GM12892 (cell line): ENCODE measurements at places on chromosomes 6 and 20.

GRCh38 chr6:32195902-32196681 is 3.6 kb upstream of the GPSM3 start:
- DNase-seq = peak; percentile 65

DNA sequence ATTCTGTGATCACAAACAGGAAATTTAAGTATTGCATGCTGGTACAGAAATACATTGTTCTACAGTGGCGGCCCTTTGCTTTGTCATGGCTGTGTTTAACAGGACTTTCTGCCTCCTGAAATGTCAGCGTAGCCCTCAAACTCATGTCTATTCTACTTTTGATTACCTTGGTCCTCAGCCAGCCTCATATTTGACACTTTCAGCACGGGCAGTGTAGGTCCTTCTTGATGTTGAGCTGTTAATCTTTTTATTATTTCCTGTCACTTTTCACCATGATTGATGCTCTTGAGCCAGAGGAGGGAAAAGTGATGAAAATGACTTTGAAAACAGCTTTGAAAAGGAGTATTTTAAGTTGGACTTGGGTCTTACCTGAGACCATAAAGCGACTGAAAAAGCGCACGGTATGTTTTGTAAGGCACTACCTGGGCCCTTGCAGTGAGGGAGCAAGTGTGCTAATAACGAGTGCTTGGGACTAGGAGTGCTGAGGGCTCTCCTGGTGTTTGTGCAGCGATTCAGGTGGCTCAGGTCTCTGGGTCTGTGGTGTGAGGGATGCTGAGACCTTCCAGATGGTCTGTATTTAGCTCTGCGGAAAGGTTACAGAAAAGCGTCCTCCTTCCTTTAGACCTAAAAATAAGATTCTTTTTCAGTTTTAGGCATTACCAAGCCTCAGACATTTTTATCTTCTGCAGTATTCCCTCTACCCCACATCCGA is 45.2 kb upstream of the RREB1 start:
- no peak for DNase-seq

GRCh38 chr6:15989397-15989796 is 139.5 kb upstream of the MYLIP start:
- no peak for DNase-seq

DNA sequence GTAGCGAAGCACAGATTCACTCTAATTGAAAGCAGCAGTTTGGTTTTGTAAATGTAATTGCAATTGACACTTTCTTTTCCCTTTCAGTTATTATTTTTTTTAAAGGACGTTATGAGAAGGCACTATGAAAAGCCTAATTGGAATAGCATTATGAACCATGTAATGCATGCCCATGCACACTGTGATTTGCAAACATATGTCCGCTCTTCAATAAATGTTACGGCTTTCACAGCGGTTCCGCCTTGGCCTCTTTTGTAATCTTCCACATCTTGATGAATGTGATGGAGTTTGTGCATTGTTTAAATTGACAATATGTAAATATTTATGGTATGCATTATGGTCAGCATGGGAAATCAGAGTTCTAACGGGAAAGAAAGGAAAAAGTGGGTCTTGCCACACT is 61.3 kb downstream of the SAMD5 start:
- DNase-seq = no peak

GRCh38 chr6:134372603-134373281 is 54.8 kb upstream of the SGK1 start:
- DNase-seq = no peak

DNA sequence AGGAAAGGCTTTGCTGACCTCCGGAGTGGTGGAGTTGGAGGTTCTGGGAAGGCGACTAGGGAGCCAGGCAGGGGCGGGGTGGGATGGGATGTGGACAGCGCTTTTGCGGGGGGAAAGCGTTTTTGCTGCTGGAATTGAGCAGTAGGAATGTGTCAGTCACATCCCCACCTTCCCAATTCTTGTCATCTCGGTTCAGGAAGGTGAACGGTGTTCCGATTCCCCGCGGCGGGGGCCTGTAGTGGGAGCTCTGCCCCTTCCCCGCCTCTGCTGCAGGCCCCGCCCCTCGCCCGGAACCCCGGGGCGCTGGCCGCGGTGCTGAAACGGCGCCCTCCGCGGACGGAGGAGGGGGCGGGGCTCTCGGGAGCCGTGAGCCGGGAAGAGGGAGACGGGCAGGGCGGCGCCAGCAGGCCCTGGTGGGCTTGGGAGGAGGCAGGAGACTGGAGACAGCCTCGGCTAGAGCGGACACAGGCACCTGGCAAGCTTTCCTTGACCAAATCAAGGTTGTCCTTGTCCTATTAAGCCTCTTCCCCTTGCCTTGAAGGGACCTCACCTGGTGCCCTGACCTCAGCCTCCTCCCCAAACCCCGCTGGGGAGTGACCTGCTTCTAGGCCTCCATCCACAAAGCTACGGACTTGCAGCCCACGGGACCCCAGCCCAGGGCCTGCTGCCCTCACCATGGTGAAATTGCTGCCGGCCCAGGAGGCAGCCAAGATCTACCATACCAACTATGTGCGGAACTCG is at the start of gene LHFPL5:
TSS of gene LHFPL5 (plus strand) at position 357 of the 741 bp plus-strand sequence. CDS start at position 676, 319 bp downstream.
- DNase-seq = peak; percentile 76

DNA sequence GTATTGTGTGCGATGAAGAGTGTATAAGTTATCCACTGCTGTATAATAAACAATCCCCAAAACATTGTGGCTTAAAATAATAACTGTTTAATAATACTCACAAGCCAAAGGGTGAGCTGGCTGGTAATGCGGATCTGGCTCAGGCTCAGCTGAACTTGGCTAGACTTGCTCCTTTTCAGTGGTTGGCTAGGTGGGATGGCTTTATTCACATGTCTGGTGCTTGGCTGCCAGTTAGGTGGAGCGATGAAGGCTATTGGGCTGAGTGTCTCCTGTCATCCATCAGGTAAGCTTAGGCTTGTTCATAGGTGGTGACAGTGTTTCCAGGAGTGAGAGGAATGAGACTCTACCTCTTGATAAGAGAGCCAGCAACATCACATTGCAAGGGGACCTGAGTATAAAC is 135.0 kb upstream of the ASCC3 start:
- DNase-seq = no peak

DNA sequence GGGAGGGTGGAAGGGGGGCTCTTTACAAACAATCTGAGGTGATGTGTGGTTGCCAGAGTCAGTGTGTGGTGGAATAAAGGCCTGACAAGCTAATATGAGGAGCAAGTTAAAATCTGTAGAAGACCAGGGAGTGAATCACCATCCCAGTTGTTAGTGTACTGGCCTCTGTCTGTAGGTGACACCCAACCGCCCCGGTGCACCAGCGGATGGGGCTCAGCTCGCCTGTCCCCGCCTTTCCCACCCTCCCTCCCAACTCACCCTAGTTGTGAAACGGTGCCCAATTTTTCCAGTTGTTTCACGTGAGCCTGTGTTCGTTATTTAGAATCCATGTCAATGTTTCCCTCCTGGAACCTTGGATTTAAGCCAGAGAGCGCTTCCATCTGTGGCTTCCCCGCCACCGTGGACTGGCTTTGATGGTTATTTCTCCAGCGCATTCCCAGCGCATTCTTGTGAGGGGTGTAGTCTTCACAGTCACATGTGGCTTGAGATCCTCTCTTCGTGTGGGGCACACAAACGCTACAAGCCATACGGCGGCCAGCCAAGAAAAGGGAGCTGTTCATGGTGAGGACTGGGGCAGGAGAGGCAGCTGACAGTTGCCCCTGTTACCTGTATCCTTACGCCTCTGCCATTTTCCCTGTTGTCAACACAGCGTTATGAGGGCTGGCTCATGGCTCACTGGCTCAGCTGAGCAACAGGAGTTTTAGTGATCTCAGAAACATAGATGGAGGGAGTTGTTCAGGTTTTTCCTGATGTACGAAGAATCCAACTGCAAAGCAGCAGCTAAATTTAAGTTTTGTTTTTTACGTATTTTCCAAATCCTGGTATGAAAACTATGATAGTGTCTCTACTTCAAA is 137.6 kb downstream of the ZDHHC14 start:
- DNase-seq = no peak

GRCh38 chr6:159973951-159974350 is 5.1 kb downstream of the IGF2R start:
- DNase-seq = no peak

GRCh38 chr6:111024681-111025080 is 42.8 kb downstream of the RPF2 start:
- DNase-seq = no peak

- DNase-seq = no peak
Observed at GRCh38 chr6:34519971-34520644, 36.0 kb downstream of the SPDEF start.

GRCh38 chr20:10313701-10314100 is 95.1 kb downstream of the SNAP25 start:
- no peak for DNase-seq

DNA sequence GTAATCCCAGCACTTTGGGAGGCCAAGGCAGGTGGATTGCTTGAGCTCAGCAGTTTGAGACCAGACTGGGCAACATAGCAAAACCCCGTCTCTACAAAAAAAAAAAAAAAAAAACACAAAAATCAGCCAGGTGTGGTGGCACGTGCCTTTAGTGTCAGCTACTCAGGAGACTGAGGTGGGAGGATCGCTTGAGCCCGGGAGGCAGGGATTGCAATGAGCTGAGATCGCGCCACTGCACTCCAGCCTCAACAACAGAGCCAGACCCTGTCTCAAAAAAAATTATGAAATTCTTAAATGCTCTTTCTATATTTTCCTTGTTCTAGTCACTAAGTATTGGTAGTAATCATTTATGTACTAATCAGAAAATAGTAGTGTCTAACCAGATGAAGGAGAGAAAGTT is 30.6 kb downstream of the SYTL3 start:
- no peak for DNase-seq

DNA sequence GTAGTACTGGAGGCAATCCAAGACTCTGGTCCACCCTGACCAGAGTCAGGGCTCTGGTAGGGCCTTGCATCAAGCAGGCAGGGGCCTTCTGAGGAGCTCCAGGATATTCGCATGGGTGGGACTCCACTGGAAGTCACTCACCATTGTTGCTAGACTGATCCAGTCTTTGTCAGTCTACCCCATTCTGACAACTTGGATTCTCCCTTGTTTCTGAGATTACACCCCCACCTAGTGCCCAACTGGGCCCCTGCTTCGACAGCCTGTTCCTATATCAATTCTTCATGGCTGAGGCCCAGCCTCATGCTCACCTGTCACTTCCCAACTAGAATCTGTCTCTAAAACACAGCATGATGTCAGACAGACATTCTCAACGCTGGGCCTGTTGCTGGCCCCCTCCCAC is 5.2 kb downstream of the SLC35D3 start:
- no peak for DNase-seq

DNA sequence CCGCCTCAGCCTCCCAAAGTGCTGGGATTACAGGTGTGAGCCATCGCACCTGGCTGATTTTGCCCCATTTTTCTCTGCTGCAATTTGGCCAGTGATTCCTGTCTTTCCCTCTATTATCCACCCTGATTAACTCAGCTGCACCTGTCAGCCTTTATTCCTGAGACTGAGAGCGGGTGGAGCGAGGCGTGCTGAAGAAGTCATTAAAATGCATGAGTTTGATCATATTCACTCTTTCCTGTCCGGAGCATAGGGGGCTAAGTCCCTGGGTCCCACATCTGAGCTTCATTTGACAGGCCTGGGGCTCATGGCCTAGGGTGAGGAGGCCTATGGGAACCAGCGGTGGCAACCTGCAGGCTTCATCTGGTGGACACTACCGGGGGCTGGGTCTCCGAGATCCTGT is 25.7 kb upstream of the CTNNBL1 start:
- no peak for DNase-seq

GRCh38 chr6:119076576-119077390 is 1.7 kb downstream of the FAM184A start:
- no peak for DNase-seq

- DNase-seq = no peak
Observed at GRCh38 chr20:37796121-37796520, 102.3 kb downstream of the CTNNBL1 start.

DNA sequence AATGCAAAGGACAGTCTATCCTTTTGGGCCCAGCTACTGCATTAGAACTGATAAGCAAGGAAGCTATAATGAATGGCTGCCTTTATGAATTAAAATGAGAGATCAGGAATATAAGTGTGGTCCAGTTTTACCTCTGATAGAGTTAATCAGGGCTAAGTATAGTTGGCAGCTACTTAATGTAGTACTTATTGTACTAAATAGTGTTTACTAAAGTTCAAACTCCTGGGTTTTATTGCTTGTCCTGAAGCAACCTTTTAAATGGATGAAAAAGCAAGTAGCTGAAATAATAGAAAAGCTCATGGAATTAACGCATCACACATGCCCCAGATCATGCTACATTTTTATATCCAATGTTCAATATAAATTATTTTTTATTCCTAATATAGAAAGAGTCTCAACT is 5.3 kb downstream of the TRMT11 start:
- DNase-seq = no peak

DNA sequence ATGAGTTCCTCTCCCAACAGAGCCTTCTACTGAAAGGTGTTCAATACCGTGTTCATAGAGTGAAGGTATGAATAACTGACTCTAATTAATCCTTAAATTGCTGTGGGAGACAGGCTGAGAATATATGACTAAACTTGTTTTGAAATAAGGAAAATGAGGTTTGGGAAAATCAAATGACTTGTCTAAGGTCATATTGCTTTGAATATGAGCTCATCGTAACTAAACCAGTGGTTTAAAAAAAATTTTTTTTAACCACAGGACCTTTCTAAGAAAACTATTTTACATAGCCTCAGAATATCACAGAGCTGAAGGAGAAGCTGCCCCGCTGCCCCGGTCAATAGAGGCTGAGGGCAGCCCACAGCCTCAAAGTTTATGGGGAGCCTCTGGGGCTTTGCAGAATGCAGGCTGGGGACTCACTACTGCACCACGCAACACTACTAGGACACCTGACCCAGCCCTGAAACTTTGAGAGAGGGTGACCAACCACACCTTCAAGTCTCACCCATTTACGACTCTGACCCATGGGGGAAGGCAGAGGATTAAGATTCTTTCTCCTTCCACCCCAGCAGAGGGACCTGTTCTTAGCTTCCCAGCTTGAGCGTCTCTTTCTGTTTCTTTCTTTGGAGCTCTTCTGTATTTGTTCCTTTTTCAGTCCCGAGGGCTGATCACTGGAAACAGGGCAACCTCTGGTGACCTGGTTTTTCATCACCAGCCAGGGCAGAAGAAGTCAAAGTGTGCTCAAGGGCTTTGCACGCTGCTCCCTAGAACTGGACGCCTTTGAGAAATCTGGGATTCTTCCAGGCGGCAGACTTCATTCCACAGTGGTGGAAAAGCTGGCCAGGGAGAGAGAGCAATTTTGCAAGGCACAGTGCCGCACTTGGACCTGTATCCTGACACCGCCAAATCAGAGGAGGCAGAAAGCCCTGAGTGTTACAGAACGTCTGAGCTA is 220.2 kb downstream of the ATXN1 start:
- DNase-seq = no peak

GRCh38 chr6:14452567-14453527 is 335.3 kb downstream of the CD83 start:
- DNase-seq = no peak
